ENCODE measurements at places on chromosomes 7 and 10.

DNA sequence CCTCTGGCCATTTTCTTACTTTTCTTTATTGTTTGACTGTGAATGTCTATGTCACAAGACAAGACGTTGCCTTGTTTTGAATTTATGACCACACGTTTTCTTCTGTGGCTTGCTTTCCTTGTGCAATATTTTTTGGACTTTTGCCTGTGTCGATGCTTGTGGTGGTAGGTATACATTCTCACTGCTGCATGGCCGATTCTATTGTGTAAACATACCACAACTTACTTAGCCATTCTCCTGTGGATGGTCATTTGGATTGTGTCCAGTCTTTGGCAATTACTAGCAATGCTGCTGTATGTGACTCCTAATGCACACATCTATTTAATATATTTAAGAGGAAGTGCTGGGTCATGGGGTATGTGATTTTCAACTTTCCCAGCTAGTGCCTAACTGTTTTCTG, 18.0 kb upstream of the DLG5 start:
- DNase-seq, result no peak

GRCh38 chr10:62900829-62901571, 84.8 kb upstream of the EGR2 start:
- no peak for DNase-seq

- DNase-seq, result no peak
Observed at GRCh38 chr10:11294831-11295450, 277.3 kb downstream of the CELF2 start.

- DNase-seq, result no peak
Observed at GRCh38 chr10:29583674-29584073, 51.1 kb downstream of the SVIL start.

- no peak for DNase-seq
Observed at GRCh38 chr10:29618341-29619171, 16.2 kb downstream of the SVIL start.

DNA sequence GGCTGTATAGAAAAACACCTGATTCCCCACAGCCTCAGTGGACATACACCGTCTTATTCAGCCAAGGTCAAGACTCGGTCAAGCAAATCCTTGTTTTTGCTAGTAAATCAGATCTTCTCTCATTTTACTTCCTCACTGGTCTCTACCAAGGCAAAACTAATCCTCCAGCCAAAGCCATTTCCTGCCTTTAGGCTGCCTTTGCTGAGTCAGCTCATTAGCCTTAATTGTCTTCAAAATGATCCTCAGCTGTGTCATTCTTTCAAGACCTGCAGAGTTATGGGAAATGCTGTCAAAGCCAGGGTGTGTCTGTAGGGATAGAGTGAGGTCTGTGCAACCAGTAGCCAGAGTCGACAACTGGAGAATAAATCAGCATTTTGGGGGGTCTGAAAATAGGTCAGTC, 107.2 kb upstream of the FAM180A start:
- no peak for DNase-seq

DNA sequence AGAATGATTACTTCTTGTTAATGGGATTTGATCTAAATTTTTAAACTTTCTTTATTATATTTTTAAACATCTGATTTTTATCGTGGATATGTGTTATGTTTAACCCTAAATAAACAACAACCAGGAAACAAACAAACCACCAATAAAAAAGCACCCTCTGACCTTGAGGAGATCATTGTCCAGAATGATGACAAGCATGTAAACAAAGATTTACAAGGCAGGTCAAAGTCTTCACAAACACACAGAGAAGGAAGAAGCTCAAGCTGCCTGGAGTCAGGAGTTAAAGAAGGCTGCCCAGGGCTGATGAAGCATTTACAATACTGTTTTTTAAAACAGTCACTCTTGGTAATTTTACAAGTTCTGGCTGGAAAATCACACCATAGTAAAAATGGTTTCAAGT, 31.0 kb upstream of the EGFR start:
- no peak for DNase-seq

- DNase-seq, result no peak
Observed at GRCh38 chr7:151406051-151406875, 3.6 kb downstream of the WDR86 start.

DNA sequence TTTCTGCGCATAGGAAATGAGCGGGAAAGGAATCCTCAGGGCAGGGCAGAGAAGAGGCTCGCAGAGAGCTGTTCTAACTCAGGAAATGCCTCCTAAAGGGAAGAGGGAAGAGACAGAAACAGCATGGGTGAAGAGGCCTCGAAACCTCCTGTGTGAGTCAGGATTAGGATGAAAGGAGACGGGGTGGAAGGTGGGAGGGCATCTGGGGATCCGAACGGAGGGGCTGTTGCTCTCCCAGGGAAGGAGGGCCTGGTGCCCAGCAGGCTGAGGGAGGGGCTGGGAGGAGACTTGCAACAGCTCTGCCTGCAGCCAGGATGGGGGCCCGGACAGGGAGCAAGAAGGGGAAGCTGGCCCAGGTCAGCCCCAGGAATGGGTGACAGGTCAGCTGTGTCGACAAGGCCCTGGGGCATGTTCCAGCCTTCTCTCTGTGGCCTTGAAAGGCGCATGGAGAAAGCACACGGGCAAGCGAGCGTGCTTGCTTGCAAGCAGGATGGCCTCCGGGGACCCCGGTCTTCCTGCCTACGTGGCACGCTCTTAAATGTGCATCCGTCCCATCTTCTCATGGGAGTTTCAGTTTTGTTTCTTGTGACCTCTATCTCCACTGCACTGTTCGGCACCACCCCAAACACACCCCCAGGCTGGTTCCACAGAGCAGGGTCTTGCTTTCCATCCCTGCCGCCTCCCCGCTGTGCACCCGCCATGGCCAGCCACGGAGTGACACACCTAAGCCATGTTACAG, 63.5 kb downstream of the HIPK2 start:
- no peak for DNase-seq

DNA sequence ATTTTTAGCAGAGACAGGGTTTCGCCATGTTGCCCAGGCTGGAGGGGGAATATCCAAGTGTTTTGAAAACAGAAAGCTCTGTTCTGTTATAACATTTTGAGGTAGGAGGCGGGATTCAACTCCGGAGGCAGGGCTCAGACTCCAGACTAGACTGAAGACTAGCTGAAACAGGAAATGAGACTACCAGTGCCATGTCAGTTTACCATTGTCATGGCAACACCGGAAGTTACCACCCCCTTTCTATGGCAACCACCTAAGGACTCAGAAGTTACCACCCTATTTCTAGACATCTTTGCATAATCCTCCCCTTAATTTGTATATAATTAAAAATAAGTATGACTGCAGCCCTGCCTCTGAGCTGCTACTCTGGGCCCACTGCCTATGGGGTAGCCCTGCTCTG, 1069.1 kb upstream of the AUTS2 start:
- DNase-seq, result no peak

DNA sequence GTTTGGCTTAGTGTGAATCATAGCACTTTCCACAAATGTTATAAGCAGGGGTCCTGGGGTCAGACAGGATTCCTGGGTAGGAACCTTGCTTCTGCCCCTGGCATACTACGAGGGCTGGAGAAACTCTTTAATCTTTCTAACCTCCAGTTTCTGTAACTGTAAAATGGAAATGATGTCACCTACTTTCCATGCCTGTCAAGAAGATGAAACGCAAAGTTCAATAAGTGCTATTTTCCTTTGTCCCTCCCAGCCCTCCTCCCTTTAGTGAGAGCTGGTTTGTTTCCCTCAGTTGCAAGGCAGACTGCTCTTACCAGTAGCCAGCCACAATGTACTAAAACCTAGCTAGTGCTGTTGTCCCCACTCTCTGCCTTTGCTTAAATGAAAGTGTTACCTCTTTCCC, 117.1 kb upstream of the HPS1 start:
- no peak for DNase-seq

GRCh38 chr10:131746241-131746711, 154.5 kb upstream of the PPP2R2D start:
- no peak for DNase-seq

DNA sequence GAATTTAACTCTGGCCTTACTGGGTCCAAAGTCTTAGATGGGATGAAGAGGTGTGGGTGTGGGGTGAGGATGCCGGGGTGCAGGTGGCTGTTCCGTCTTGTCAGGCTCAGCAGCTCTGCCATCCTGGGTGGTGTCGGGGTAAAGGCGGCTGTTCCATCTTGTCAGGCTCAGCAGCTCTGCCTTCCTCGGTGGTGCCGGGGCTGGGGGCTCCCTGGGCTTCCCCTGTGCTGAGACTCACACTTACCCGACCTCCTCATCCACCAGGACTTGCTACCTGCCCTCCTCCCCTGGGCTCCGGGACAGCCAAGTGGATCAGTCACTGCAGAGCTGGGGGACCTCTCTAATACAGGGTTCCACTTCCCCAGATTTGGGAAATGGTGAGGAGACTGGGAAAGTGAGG, 244.3 kb upstream of the SHH start:
- DNase-seq, result no peak

DNA sequence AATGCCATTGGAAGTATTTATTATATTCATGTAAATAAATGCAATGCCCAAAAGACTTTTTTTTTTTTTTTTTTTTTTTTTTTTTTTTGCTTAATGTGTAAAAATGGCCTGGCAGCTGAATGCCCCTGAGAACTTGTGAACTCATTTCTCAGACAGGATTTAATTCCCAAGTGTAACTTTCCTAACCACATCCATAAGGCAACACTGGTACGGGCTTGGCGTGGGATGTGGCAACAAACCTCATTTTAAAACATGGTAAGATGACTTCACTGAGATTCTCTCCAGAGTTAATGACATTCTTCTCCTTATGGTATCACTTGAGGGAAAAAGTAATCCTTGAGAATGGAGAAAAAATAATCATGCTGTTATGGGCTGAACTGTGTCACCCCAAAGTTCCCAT, 150.4 kb downstream of the DGKI start:
- DNase-seq, result no peak

GRCh38 chr7:75866489-75867389, 12.1 kb upstream of the RHBDD2 start:
- DNase-seq, result peak; percentile 11

DNA sequence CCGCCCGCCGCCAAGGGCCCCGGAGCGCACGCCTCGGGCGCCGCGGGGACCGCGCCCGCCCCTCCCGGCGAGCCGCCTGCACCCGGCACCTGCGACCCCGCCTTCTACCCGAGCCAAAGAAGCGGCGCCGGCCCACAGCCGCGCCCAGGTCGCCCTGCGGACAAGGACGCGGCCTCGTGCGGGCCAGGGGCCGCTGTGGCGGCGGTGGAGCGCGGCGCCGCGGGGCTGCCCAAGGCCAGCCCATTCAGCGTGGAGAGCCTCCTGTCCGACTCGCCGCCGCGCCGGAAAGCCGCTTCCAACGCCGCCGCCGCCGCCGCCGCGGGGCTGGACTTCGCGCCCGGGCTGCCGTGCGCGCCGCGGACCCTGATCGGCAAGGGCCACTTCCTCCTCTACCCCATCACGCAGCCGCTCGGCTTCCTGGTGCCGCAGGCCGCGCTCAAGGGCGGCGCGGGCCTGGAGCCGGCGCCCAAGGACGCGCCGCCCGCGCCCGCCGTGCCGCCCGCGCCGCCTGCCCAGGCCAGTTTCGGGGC, 3.5 kb downstream of the UNCX start:
- no peak for DNase-seq

GRCh38 chr7:13097499-13097898, 410.1 kb downstream of the ARL4A start:
- no peak for DNase-seq

GRCh38 chr10:22229802-22230157, 12.0 kb upstream of the EBLN1 start:
- DNase-seq, result no peak

DNA sequence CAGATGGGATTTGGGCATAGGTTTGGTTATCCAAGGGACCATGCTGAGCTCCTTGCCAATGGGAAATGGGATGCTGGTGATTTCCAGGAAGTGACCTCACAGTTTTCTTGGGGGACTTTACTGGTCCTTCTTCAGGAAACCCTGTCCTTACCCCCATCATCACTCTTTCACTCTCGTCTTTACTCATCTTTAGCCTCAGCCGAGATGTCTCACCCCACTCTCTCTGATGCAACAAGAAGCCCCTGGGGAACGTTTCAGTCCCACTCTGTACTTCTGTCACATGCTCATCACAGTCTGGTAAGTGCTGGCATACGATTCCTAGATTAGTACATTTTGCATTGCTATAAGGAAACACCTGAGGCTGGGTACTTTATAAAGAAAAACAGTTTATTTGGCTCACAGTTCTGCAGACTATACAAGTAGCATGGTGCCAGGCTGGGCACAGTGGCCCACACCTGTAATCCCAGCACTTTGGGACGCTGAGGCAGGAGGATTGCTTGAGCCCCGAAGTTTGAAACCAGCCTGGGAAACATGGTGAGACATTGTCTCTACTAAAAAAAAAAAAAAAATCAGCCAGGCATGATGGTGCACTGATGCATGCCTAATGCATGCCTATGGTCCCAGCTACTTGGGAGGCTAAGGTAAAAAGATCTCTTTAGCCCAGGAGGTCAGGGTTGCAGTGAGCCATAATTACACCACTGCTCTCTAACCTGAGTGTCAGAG, 63.5 kb upstream of the VKORC1L1 start:
- no peak for DNase-seq

DNA sequence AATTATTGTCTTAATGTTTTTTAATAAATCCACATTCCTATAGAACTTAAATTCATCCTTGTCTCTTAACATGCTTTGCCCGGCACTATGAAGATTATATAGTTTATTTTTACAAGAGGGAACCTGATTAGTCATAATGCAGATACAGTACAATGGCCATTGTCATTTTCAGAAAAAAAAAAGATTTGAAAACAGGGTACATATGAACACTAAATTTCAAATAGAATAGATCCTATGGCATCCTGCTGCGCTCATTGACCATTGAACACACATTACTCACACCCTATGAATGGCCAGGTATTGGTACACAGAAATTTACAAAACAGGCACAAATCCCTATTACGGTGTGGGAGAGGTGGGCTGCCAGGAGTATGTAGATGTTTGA, 2.0 kb upstream of the KLF6 start:
- DNase-seq, result no peak

- DNase-seq, result no peak
Observed at GRCh38 chr10:70475661-70476060, 2.9 kb upstream of the PALD1 start.

- no peak for DNase-seq
Observed at GRCh38 chr10:101130141-101130540, 959 bp upstream of the TLX1 start.

GRCh38 chr10:119330342-119330741, 123.0 kb downstream of the GRK5 start:
- no peak for DNase-seq

GRCh38 chr10:27815261-27815660, 69.6 kb upstream of the MKX start:
- DNase-seq, result no peak

GRCh38 chr10:4111643-4112042, 326.6 kb upstream of the KLF6 start:
- no peak for DNase-seq

DNA sequence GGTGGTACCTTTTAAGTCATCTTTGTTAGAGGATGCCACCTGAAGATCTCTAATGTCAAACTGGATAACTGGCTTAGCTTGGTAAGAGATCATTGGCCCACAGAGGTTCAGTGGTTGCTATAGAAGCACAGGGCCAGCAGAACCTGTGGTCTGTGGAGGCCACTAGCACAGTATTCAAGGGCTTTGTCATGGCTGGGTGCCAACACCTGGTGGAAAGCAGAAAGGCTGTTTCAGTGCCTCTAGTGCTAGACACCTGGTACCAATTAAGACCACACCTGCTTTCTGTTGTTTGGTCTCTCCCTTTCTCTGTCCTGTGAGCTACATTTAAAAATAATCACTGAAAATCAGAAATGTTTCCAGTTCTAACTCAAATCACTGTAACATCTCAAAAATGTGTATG, 10.0 kb upstream of the PCGF5 start:
- DNase-seq, result no peak

- DNase-seq, result no peak
Observed at GRCh38 chr7:130893441-130893894, 159.5 kb upstream of the KLF14 start.
